Stimulated activated CD8-positive, alpha-beta memory T cell treated with anti-CD3 and anti-CD28 coated beads, Interleukin-4, amount 100 ng/mL, for 1 hour (primary cell): ENCODE measurements at places on chromosomes 2 and 18.

DNA sequence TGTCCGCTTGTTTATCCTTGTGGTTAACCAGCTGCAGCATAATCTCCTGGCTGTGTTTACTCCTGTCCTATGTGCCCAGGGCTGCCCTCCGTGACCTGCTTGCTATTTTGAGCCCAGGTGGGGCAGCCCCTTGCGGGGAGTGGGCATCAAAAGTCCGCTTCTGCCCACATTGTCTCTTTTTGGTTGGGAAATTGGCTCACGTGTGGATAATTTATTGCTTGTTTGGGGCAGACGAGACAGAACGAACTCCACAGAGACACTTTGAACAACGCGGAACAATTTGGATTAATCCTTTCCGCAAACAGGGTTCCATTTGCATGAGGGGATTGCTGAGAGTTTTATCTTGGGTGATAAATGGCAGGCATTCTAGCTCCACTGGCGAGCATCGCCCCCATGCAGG, 8.1 kb upstream of the CXCR4 start:
- no peak for DNase-seq

DNA sequence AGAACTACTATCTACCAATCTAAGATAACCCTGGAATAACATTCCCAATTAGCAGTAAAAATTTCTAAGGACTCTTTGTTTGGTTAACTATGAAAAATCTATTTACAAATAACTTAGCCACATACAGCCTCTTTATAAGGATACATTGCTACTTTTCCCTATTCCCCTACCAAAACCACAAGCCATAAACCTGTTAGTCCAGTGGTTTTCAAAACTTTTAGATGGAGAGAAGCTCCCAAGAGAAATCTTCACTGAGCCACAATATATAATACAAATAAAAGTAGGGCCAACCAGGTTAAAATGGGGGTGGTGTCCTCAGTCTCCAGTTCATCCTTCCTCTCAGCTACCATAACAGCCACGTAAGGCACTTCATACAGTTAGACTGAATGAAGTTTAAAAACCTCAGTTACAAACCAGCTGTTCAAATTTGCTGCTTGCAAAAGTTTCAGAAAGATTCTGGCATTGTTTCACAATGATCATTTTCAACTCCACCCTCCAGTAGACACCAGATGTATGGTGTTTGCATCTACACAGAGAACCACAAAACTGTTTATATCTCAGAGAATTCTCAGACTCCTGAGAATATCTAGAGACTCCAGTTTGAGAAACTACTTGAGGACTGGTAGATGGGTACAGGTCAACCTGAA, 26.0 kb downstream of the SOS1 start:
- DNase-seq, result no peak

DNA sequence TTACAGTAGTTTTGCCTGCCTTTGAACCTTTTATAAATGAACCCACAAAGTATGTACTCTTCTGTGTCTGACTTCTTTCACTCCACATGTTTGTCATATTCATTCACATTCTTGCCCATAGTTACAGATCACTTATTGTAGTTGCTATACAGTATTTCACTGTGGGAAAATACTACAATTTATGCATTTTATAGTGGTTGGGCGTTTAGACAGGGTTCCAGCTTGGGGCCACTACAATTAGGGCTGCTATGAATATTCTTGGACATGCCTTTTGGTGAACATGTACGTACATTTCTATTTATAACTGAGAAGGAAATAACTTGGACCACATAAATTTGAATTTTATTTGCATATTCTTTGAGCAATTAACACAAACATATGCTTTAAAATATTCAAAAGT, 15.4 kb upstream of the PMAIP1 start:
- no peak for DNase-seq

DNA sequence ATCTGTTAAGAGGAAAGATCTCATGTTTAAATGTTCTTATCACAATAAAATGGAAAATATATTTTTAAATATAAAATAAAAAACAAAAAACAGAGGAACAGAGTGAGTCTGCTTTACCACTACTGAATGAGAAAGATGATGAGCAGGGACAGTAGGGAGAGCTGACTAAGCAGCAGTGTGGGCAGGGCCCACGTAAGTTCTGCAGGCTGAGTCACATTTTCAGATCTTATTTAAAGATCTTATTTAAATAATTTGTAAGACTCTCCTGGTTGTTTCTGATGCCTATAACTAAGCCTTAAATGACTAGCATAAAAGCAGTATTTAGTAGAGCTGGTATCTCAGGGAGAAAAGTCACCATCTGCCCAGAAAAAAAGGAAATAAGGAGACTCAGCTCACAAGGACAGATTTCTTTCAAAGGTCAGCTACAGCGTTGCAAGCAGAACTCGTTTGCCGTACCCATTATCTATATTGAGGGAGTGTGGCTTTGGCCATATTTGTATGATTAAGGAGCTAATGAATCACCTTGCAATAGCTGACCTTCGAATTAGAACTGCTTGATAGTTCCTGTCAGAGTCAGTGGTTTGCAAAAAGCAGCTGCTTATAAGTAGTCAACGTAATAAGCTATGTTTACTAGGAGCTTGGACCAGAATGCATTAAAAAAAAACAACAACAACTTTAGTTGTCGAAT, 322.1 kb upstream of the CHAC2 start:
- DNase-seq, result no peak

- no peak for DNase-seq
Measured at GRCh38 chr2:109396202-109397180, 217.3 kb downstream of the SEPTIN10 start.

- DNase-seq, result no peak
Measured at GRCh38 chr2:236336575-236337464, 72.6 kb upstream of the ASB18 start.
